ENCODE measurements at places on chromosomes 5 and 9. TPM values are rescaled to one million over a fixed set of nuclear protein-coding genes. Genes with fewer than 3 reads are reported as not detected.

- peaks cover 46% of the 10 kb centered on the region for H3K4me1 ChIP-seq
- H3K4me3 ChIP-seq, result no peak overlapping the region
- peak; percentile 90 for DNase-seq
- no peaks in the 10 kb centered on the region for H3K27me3 ChIP-seq
Measured at GRCh38 chr9:106892632-106893031, 29.7 kb downstream of the ZNF462 start.

DNA sequence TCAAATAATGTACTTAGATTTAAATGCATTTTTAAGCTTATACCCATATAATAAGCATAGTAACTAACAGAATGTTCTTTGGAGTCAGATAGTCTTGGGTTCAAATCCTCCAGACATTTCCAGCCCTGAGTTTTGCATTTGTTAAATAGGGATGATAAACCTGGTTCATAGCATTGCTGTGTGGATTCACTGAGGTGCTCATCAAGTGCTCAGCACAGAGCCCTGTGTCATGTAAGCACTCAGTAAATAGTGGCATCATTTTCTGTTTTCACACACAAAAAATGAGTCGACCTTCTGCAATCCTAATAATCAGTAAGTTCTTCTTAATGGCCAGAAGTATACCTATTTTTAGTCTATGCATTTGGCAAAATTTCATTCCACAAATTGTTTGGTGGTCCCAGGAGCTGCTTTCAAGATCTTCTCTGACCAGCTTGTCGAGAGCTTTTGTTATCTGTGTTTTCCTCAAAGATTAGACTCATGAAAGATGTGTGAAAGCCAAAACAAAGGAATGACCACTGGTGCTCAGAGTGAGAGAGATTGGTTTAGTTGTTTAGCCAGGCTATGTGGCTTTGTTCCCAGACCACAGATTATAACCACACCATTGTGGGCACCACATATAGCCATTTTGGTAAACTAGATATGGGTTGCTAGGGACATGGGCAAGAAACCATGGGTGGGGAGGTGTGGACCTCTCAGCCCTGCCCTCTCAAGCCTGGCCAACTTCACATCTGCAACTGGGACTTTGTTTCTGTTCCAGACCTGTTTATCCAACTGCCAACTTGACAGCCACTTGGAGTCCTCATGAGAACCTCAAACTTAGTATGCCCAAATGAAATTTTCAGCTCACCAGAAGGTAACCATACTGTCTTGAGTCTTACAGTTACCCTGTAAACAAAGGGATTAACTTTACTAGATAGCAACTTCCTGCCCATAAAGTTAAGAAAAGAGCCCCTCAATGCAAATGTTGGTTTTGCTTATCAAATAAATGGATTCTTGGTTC, 45.0 kb downstream of the DOCK8 start:
- H3K27me3 ChIP-seq, result no peaks in the 10 kb centered on the region
- H3K4me1 ChIP-seq, result no peaks in the 10 kb centered on the region
- no peaks in the 10 kb centered on the region for H3K36me3 ChIP-seq
- DNase-seq, result no peak
- H3K27ac ChIP-seq, result no peak overlapping the region

GRCh38 chr5:73624888-73625287, 1.1 kb upstream of the ARHGEF28 start:
- peaks cover 9% of the 10 kb centered on the region for H3K36me3 ChIP-seq
- H3K27me3 ChIP-seq, result no peaks in the 10 kb centered on the region
- no peak overlapping the region for H3K27ac ChIP-seq
- no peak for DNase-seq
- H3K4me3 ChIP-seq, result no peak overlapping the region

GRCh38 chr5:38583500-38583899, 27.1 kb upstream of the LIFR start:
- no peaks in the 10 kb centered on the region for H3K27me3 ChIP-seq
- no peak overlapping the region for H3K4me3 ChIP-seq
- no peaks in the 10 kb centered on the region for H3K36me3 ChIP-seq
- DNase-seq, result no peak
- H3K27ac ChIP-seq, result no peak overlapping the region

- no peak overlapping the region for H3K4me3 ChIP-seq
- no peaks in the 10 kb centered on the region for H3K4me1 ChIP-seq
- H3K27me3 ChIP-seq, result peaks cover 23% of the 10 kb centered on the region
- no peak for DNase-seq
Measured at GRCh38 chr5:148477429-148477828, 93.7 kb downstream of the FBXO38 start.

GRCh38 chr5:171152382-171152781, 156.7 kb upstream of the TLX3 start:
- H3K27ac ChIP-seq, result no peak overlapping the region
- no peak overlapping the region for H3K4me3 ChIP-seq
- H3K36me3 ChIP-seq, result no peaks in the 10 kb centered on the region
- H3K4me1 ChIP-seq, result no peaks in the 10 kb centered on the region
- peak; percentile 20 for DNase-seq

The LCN10 gene
- total RNA-seq, result not detected

DNA sequence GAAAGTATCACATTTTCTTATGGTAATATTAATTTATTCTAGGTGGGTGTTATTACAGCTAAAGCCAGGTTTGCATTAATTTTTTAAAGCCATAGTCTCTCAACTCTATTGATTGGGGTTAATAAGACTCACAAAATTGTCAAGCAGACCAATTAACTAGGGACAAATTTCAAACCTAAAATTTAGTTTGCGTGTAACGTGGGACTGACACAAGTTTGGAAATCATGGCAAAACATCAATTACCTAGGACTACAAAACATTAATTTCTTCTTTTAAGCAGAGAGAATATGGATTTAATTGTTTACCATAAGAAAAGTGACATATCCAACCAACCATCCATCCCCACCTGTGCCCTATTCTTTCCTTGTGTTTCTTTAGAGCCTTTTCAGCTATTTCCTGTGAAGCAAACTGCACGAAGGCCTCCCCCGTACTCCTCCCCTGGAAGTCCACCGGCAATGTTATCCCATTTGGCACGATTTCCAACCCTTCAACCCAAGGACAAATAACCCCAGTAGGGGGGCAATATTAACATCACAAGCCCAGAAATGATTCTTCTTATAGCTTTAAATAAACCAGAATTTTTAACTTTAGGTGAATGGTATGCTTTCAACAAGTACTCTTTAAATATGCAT, 4.4 kb downstream of the HNRNPH1 start:
- no peak for DNase-seq
- H3K4me1 ChIP-seq, result peaks cover 33% of the 10 kb centered on the region
- H3K27me3 ChIP-seq, result no peaks in the 10 kb centered on the region
- H3K4me3 ChIP-seq, result no peak overlapping the region
- no peak overlapping the region for H3K27ac ChIP-seq
- peaks cover 93% of the 10 kb centered on the region for H3K36me3 ChIP-seq

- no peak overlapping the region for H3K27ac ChIP-seq
- peaks cover under 1% of the 10 kb centered on the region for H3K36me3 ChIP-seq
- H3K4me1 ChIP-seq, result peaks cover 44% of the 10 kb centered on the region
- no peak for DNase-seq
- no peaks in the 10 kb centered on the region for H3K27me3 ChIP-seq
Measured at GRCh38 chr9:136231478-136232297, 13.9 kb downstream of the QSOX2 start.

DNA sequence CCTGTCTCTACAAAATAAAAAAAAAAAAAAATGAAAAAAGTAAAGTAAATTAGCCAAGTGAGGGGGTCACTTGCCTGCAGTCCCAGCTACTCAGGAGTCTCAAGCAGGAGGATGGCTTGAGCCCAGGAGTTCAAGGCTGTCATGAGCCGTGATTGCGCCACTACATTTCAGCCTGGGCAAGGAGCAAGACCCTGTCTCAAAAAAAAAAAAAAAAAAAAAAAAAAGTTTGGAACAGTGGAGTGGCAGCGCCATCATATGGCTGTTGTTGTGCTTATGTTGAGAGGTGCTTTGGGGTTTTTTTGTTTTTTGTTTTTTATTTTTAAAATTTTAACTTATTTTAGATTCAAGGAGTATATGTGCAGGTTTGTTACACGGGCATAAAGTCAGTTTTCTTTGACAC, 3.6 kb downstream of the BRIX1 start:
- H3K27ac ChIP-seq, result no peak overlapping the region
- no peaks in the 10 kb centered on the region for H3K27me3 ChIP-seq
- no peak overlapping the region for H3K4me3 ChIP-seq
- peaks cover 73% of the 10 kb centered on the region for H3K36me3 ChIP-seq
- DNase-seq, result no peak
- H3K4me1 ChIP-seq, result peaks cover 27% of the 10 kb centered on the region

The DIRAS2 gene
- not detected for total RNA-seq

GRCh38 chr9:8845376-8845775, 1045.8 kb upstream of the DMAC1 start:
- H3K4me1 ChIP-seq, result no peaks in the 10 kb centered on the region
- no peaks in the 10 kb centered on the region for H3K27me3 ChIP-seq
- no peak overlapping the region for H3K4me3 ChIP-seq

DNA sequence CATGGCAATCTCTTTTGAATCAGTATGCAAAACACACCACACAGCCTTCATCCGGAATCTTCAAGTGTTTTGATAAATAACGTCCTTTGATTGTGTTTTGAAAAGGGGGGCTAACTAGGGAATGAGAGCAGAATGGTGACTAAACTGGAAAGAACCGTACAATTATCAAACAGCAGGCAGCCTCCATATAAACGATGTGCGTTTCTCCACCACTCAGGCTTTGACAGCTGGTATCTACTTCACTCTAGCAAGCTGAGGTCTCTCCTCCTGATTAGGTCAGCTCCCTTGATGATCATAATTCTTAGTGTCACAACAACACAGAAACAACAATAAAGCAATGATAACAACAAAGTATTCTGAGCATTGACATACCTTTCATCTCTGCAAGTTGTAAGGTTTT, 465.9 kb downstream of the TUSC1 start:
- H3K27ac ChIP-seq, result no peak overlapping the region
- H3K27me3 ChIP-seq, result no peaks in the 10 kb centered on the region
- no peak overlapping the region for H3K4me3 ChIP-seq
- no peak for DNase-seq
- H3K4me1 ChIP-seq, result no peaks in the 10 kb centered on the region
- no peaks in the 10 kb centered on the region for H3K36me3 ChIP-seq

DNA sequence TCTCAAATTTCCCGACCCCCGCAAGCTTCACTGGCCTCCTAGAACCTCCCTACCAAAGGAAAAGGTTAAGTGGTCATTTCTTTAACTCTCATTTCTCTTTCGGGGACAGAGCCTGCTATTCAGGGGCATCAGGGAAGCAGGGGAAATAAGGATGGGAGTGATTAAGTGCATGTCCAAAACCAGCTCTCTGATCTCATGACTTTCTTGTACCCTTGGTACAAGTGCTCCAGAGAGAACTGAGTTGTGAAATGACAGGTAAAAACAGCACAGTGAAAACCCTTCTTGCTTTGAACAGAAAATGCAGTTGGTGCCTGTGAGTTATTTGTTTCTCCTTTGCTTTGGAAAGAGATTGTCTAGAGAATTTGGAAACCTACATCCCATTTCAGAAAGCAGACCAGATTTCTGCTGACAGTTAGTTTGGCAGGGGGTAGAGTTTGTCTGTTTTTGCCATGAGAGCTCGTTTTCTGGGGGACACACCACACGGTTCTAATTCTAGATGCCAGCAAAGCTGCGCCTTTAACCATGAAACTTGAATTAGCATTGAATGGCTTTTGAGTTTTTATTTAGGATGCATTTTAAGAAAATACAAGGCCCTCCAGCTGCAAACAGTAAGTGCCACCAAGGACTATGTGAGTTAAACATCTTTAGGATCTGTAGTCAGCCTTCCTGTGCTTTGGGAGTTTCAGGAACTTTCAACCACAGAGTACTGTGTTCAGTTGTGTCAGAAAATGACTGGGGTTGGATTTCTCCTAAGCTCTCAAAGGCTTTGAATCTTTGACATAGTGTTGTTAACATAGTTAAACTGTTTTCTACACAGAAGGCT, 161.7 kb upstream of the LHFPL2 start:
- no peaks in the 10 kb centered on the region for H3K36me3 ChIP-seq
- H3K4me3 ChIP-seq, result no peak overlapping the region
- no peak for DNase-seq
- H3K27ac ChIP-seq, result peak overlapping the region; percentile 26

The OSMR gene
- total RNA-seq, result 26.4 TPM

DNA sequence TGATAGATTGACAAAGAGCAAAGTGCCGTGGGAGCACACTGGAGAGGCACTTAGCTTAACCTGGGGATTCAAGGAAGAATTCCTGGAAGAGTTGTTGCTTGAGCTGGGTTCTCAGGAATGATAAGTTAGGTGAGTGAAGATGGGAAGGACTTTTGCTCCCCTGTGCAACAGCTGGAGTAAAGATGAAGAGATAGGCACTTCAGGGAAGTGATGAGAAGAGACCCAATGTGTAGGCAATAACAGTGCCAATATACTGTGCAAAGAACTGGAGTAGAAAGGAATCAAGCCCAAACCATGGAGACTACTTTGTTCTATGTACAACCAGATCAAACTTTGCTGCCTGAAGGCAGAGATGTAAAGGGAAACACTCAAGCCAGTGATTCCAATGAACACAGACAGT, 92.2 kb downstream of the ADGRV1 start:
- H3K27ac ChIP-seq, result no peak overlapping the region
- DNase-seq, result no peak
- no peaks in the 10 kb centered on the region for H3K4me1 ChIP-seq
- H3K36me3 ChIP-seq, result no peaks in the 10 kb centered on the region
- H3K4me3 ChIP-seq, result no peak overlapping the region

The ADAMTSL1 gene
- total RNA-seq, result 0.95 TPM

- H3K36me3 ChIP-seq, result peaks cover 25% of the 10 kb centered on the region
- H3K4me3 ChIP-seq, result peak within 1 kb of the TSS; percentile 96
- peak within 1 kb of the TSS; percentile 87 for H3K27ac ChIP-seq
- no peaks in the 10 kb centered on the region for H3K27me3 ChIP-seq
- peaks cover 31% of the 10 kb centered on the region for H3K4me1 ChIP-seq
Measured at GRCh38 chr5:172640822-172641358, at the start of gene NEURL1B. NEURL1B (plus strand) TSS chr5:172641263; CDS start chr5:172641407, 144 bp downstream.

GRCh38 chr5:145203193-145203592, 631.9 kb downstream of the PRELID2 start:
- H3K4me1 ChIP-seq, result no peaks in the 10 kb centered on the region
- H3K27me3 ChIP-seq, result no peaks in the 10 kb centered on the region
- H3K4me3 ChIP-seq, result no peak overlapping the region
- no peak for DNase-seq

GRCh38 chr5:124995421-124995820, 249.0 kb upstream of the ZNF608 start:
- H3K27ac ChIP-seq, result peak overlapping the region; percentile 97
- H3K4me1 ChIP-seq, result peaks cover 33% of the 10 kb centered on the region
- H3K27me3 ChIP-seq, result no peaks in the 10 kb centered on the region
- no peak overlapping the region for H3K4me3 ChIP-seq
- no peaks in the 10 kb centered on the region for H3K36me3 ChIP-seq

DNA sequence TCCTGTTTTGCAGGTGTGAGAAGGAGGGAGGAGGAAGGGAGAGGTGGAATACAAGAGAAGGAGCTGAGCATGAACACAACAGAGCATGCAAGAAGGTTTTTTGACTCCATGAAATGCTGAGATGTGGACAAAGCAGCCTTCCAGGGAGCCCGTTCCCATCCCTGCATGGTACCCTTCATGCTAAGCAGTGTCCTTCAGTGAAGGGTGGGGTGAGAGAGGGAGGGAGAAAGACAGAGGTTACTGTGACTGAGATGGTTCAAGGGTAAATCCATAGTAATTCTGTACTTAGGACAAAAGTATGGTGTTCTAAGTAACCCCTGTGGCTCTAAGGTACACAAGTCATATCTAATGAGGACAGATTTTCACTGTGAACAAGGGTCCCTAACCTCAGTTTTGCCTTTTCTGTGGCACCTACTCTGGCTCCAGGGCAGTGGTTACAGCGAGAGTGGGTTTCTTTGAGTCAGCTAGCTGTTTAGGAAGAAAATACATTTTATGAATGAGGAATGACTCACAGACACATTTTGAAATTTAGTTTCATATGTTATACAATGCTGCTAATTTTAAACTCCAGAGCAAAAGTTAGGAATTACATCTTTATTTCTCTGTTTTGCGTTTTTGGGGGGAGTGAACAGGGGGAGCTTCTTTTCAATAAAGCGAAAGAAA, 184.9 kb upstream of the SLC12A2 start:
- no peak overlapping the region for H3K4me3 ChIP-seq
- no peaks in the 10 kb centered on the region for H3K27me3 ChIP-seq
- H3K36me3 ChIP-seq, result no peaks in the 10 kb centered on the region
- DNase-seq, result no peak
- no peak overlapping the region for H3K27ac ChIP-seq
- peaks cover 9% of the 10 kb centered on the region for H3K4me1 ChIP-seq

All from SJSA1 (cell line).